Activated CD4-positive, alpha-beta T cell treated with anti-CD3 and anti-CD28 coated beads for 48 hours (primary cell): ENCODE measurements at places on chromosomes 11 and 22.

DNA sequence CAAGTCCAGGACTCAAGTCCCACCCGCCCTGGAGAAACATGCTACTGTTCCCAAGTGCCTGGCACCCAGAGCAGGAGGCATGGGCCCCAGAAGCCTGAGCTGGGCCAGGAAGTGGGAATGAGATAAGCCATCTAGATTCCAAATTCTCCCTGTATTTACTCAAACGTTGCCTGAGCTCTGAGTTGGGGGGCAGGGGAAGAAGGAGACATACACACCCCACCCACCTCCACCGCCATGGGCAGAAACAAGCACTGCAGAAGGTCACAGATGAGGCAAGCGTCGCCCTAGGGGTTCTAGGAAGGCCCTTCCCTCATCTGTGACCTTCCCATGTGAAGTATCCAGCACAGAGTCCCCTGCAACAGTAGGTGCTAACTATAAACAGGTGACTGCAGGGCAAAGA, 54.0 kb downstream of the PLEKHA7 start:
- DNase-seq = no peak

GRCh38 chr11:122108192-122108799, 7.7 kb downstream of the BLID start:
- peak; percentile 29 for DNase-seq

- DNase-seq = no peak
Observed at GRCh38 chr22:31275018-31275417, 17.3 kb downstream of the PIK3IP1 start.

- no peak for DNase-seq
Observed at GRCh38 chr11:82883853-82884252, 16.4 kb downstream of the PRCP start.

DNA sequence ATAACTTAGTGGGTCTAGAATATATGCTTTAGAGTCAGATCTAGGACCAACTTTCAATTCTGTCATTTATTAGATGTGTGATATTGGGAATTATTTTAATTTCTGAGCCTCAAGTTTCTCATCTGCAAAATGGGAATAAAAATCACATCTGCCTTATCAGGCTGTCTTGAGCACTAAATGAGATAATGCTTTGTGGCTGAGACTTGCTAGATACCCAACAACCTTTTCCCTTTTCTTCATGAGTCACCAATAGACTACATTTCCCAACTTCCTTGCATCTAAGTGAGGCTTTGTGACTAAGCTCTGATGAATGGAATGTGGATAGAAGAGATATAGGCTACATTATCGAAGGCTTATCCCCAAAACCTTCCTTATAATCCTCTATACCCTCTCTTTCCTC, 220.7 kb upstream of the SESN3 start:
- no peak for DNase-seq

- DNase-seq = no peak
Observed at GRCh38 chr11:112885744-112886433, 75.3 kb upstream of the NCAM1 start.

GRCh38 chr22:22047266-22047665, 64.7 kb upstream of the TOP3B start:
- DNase-seq = no peak

DNA sequence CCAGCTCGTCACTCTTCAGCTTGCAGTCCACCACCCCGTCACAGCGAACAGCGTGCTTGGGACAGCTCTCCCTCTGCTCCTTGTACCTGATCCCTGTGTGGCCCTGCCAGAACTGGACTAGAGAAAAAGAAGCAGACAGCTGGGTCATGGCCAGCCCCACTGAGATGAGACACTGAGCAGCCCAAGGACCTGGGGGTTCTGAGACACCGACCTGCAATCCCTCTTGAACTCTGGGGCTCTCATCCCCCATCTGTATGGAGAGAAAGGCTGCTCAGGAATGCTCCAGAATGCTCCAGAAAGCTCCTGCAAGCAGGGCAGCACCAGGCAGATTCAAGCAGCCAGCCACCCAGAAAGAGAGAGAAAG, 14.8 kb downstream of the TMPRSS13 start:
- no peak for DNase-seq

GRCh38 chr11:31798057-31798553, 13.0 kb downstream of the PAX6 start:
- DNase-seq = no peak

DNA sequence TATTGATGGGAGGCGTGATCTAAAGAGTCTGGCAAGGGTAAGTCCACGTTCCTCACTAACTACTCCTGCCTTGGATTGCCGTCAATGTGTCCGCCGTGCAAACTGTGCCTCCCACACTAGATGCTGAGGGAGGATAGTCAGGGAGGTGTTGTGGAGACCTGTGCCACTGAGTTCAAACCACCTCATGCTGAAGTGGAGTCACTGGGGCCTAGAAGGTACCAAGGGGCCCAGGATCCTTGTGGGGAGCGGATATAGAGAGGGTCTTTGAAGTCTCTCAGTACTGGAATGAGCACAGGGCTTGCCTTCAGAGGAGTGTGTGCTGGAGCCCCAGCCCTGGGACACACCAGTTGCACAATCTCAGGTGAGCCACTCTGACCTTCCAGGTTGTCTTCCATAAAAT, 27.1 kb upstream of the TMPRSS4 start:
- DNase-seq = no peak

GRCh38 chr11:33362051-33362910, 105.1 kb downstream of the HIPK3 start:
- no peak for DNase-seq

GRCh38 chr11:73510877-73511276, 87.0 kb downstream of the FAM168A start:
- no peak for DNase-seq

DNA sequence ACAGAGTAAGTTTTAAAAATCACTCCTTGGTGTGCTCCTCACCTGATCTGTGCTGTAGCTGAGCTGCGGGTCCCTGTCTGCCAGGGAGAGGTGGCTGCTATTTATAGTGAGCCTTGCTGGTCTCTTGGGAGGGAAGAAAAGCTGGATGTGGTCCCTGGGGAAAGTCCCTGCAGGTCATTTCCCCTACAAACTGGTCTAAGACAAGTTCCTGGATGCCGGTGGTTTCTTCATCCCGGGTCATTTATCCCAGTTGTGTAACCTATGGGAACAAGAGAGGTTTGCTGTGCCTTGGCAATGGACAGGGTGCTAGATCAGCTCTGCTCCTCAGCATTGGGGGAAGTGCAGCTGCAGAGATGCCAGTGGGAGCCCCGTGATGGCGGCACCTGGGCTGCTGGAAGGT, at the start of gene SAA2:
SAA2 (minus strand) TSS at position 108 of the 400 bp plus-strand sequence. CDS start 657 bp downstream, outside the sequence.
- DNase-seq = no peak

DNA sequence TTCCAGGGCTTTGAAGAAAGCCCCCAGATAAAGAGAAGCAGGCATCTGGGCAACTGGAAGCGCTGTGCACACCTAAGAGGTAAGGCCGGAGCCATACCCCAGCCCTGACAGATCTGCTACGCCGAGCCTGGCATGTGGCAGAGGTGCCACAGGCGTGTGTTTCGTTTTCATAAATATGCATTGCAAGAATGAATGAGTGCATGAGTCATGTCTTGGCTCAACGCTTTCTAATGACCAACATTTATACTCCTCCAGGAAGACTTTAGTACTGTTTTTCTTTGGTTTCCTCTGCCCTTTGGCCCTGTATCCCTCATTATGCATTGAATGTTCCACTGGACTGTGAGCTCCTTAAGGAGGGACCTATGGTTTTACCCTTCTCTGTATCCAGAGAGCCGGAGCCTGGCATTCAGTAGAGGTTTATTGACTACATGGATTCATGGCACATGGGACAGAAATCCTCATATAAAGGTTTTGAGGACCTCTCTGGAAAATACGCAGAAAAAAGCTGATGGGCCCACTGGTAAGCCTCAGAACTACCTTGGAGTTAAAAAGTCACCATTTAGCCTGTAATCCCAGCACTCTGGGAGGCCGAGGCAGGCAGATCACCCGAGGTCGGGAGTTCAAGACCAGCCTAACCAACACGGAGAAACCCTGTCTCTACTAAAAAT, 38.9 kb upstream of the CSNK2A3 start:
- no peak for DNase-seq

DNA sequence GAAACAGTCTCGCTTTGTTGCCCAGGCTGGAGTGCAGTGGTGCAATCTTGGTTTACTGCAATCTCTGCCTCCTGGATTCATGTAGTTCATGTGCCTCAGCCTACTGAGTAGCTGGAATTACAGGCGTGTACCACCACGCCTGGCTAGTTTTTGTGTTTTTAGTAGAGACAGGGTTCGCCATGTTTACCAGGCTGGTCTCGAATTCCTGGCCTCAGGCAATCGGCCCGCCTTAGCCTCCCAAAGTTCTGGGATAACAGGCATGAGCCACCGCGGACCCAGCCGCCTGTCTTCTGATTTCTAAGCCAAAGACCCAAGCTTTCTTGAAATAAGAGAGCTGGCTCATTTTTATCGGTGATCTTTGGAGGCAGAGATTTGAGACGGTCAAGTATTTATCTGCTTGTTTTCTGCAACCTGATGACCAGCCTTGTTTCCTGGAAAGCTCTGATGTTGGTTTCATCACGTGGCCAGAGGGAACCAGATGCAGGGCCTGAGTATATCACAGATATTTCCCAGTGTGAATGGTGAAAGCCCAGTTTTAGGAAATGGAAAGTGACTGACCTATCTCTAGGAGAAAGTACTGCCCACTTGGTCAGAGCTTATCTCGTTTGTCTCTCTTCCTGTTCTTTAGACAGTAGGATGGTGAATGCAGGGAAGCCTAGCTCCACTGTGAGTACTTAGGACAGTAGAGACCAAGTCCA, 5.7 kb upstream of the SIDT2 start:
- DNase-seq = no peak

GRCh38 chr11:45543808-45544422, 121.5 kb downstream of the CHST1 start:
- peak; percentile 20 for DNase-seq

- no peak for DNase-seq
Observed at GRCh38 chr11:12008790-12009616, 577 bp upstream of the DKK3 start.

- DNase-seq = no peak
Observed at GRCh38 chr11:110601936-110602335, 110.3 kb downstream of the ARHGAP20 start.

DNA sequence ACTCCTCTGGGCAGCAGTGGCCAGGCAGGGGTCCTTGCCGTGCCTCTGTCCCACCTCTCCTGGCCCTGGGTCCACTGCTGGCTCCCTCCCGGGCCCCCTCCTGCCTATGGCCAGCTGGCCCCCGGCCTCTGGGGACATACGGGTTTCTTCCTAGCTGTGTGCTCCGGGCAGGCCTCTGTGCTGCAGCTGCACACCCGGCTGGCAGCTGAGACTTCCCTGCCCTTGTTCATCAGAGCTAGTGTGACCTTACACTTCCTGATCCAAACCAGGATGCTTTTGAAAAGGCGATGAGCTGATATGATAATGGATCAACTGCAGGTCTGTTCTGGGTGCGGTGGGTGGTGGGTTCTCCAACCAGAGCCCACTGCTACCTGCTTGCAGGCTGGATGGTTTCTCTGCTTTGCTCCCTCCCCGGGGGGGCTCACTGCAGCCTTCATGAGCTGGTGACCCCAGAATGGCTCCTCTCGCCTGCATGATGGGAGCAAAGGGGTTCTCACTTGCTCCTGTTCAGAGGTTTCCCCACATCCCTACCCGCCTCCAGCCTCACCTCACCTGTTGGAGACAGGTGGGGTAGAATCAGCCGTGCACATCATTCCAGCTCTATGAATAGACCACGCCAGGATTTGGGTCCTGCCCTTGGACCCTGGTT, 13.3 kb downstream of the B3GAT1 start:
- DNase-seq = no peak

GRCh38 chr11:8612522-8612921, 18.5 kb upstream of the STK33 start:
- DNase-seq = no peak

DNA sequence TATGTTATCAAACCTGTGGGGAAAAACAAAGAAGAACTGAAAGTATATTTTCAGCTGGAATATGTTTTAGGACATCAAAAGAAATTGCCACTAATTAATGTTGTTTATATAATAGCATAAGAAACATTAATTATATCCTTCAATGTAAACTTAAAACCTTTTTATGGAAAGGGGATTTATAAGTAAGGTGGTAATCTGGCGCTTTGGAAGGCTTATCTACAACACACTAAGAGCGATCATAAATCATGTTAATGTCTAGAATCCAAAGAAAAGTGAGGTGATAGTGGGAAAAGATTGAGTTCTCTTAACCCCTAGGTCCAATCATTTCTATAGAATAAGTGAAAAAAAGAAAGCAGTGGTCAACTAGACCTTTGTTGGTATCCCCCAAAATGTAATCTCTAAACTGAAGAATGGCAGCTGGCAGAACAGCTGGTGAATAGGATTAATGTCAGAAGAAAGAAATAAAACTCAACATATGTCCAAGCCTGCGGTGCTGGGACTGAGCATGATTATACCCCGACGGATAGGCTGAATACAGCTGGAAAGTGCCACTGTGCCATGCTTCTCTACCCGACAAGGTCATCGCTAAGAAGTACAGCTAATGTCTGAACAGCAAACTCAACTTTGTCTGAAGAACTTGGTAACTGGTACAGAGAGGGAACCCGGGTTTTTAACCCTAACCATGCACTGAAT, 64.0 kb downstream of the SOX6 start:
- DNase-seq = no peak

GRCh38 chr11:64650923-64651523, 60.0 kb downstream of the SLC22A12 start:
- DNase-seq = no peak

GRCh38 chr11:103636232-103636631, 400.2 kb upstream of the DDI1 start:
- no peak for DNase-seq

DNA sequence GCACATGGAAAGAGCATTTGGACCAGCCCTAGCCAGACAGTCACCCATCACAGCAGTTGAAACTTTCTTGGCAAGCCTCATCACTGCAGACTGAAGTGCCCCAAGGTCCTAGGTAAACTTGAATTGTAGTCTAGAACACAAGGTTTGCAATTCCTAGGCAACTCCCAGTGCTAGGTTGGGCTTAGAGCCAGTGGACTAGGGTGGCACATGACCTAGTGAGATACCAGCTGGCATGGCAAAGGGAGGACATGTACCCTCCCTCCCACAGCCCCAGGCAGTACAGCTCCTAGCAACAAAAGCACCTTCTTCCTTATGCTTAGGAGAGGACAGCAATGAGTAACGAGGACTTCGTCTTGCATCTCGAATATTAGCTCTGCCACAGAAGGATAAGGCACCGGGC, 889.5 kb downstream of the JRKL start:
- no peak for DNase-seq

GRCh38 chr22:25621986-25622385, 57.5 kb downstream of the GRK3 start:
- no peak for DNase-seq

- DNase-seq = no peak
Observed at GRCh38 chr22:22787151-22787550, 100.5 kb upstream of the IGLL5 start.

DNA sequence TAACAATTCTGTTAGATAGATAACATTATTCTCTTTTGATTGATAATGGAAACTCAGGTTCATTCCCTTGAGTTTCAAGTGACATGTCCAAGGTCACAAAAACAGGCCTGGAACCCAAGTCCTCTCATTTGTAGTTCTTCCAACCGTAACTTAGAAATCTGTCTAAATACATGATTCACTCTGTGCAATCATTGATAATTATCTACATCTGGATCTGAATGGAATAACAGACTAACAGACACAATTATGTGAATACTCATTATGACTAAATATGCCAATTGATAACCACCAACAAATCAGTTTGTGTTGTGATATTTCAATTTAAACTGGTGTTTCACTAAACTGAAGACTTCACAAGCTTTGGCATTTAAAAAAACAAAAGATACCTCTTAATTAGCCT, 71.0 kb downstream of the RBFOX2 start:
- DNase-seq = no peak
